ENCODE measurements at places on chromosomes 3 and 15. TPM values are rescaled to one million over a fixed set of nuclear protein-coding genes. Genes with fewer than 3 reads are reported as not detected.

- no peak for DNase-seq
Measured at GRCh38 chr3:170643831-170644230, 58.0 kb upstream of the SLC7A14 start.

- DNase-seq = no peak
Measured at GRCh38 chr3:27900316-27900715, 178.2 kb upstream of the EOMES start.

TRANK1 gene
- 4.6 TPM for polyA plus RNA-seq

HHLA2 gene
- polyA plus RNA-seq = not detected

NEK10 gene
- 3.1 TPM for polyA plus RNA-seq

H1-8 gene
- polyA plus RNA-seq = not detected

All from right cardiac atrium (tissue), 5 donors.